Activated T-helper 1 cell treated with anti-CD3 and anti-CD28 coated beads, Interleukin-2, amount 50 U/mL, for 16 hours (primary cell): ENCODE measurements at places on chromosomes 5 and 9.

- no peak for DNase-seq
These were observed 35.7 kb upstream of the SLC36A2 start for GRCh38 chr5:151383011-151383410.

GRCh38 chr5:91611746-91612145, 228.6 kb upstream of the ARRDC3 start:
- no peak for DNase-seq

GRCh38 chr5:156936972-156937371, 26.1 kb downstream of the TIMD4 start:
- DNase-seq: no peak

GRCh38 chr9:132008184-132008803, 71.4 kb downstream of the MED27 start:
- DNase-seq: no peak

GRCh38 chr5:120388016-120388781, 75.9 kb upstream of the PRR16 start:
- no peak for DNase-seq

DNA sequence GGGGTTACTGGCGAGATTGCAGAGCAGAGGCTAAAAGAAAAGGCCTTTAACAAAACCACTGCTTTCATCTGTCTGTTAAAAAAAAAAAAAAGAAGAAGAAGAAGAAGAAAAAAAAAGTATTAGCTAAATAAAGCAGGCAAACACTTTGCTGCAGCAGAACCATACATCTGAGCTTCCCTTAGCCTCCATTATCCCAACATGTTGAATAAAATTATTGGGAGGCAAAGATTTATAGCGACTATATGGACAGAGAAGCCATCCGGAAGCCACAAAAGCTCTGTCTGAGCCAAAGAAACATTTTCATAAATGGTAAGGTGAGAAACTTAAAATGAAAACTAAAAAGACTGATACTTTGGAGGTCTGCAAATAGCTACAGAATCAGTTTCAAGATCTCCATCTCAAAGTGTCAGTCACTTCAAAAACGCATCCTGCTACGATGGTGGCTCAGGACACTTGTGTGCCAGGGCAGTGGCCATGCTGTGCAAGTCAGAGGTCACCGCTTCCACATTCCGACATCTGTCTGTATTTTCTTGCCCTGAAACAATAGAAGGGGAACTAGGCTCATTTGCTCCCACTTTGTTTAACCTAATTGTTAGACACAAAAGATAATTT, 9.6 kb downstream of the EFNA5 start:
- no peak for DNase-seq

- no peak for DNase-seq
These were observed 14.3 kb downstream of the OTULIN start for GRCh38 chr5:14678773-14679334.

GRCh38 chr9:110124439-110124838, 83.5 kb downstream of the C9orf152 start:
- no peak for DNase-seq
